ENCODE measurements at places on chromosomes 16 and 17.

DNA sequence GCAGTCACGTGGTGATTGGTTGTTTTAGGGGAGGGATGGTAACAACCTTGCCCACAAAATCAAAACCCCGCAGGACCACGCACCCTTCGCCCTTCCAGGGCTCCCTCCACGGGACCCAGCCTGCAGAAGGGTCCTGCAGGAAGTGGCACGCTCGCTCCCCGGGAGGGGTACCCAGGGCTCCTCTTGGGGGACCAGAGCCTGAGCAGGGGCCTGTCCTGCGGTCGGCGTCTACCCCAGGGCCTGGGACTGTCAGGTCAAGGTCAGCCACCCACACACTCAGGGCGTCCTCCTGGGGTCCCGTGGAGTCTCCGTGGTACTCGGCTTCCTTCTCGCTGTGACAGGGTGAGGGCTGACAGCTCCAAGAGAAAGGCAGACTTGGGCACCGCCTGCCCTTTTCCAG lies 33.9 kb downstream of the ZNF469 start:
- DNase-seq, result no peak

DNA sequence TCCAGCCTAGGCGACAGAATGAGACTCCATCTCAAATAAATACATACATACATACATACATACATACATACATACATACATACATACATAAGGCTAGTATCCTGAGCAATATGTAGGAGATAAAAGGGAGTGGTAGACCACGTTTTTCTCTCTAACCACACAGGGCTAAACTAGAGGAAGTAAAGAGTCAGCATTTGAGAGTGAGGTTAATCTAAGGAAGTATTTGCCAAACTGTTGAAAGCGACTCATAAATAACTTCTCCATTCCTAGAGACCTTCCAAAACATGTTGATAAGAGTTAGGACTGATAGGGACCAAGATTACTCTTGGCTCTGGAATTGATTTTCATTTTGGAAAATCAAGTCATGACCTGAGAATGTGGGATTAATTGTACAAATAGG lies 68.9 kb downstream of the NEUROD2 start:
- no peak for DNase-seq

DNA sequence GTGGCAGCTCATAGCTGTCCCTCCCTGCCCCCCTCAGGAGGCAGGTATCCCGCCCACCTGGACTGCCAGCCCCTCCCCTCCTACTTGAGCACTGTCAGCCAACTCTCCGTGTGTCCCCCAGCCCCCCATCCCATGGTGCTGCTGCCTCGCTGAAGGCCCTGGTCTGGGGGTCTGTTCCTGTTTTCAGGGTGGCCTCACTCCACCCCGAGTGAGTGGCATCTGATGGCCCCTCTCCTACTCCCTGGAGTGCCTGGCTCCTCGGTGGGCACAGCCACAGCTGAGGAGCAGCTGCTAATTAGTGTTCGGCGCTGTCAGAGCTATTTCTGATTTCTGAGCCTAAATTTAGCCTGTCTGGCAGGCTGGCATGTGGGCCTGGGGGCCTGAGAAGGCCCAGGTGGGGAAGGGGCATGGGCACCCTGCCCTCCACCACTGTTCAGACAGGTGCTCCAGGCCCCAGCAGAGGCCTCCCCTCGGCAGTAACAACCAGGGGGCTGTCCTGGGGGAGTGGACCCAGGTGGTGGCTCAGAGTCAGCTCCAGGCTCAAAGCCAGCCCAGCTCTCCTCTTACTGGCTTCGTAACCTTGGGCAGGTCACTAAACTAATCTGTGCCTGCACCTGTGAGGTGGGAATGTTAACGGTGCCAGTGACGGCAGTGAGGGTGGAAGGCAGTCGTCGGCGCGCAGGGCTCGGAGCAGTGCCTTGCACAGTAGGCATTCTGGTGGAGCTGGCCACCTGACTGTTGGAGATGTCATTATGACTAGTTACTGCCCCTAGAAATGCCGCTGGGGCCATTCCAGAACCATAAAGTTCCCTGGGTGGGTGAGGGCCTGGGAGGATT lies 6.5 kb downstream of the FMNL1 start:
- no peak for DNase-seq

GRCh38 chr17:50050431-50051032 lies 5.4 kb upstream of the ITGA3 start:
- no peak for DNase-seq

DNA sequence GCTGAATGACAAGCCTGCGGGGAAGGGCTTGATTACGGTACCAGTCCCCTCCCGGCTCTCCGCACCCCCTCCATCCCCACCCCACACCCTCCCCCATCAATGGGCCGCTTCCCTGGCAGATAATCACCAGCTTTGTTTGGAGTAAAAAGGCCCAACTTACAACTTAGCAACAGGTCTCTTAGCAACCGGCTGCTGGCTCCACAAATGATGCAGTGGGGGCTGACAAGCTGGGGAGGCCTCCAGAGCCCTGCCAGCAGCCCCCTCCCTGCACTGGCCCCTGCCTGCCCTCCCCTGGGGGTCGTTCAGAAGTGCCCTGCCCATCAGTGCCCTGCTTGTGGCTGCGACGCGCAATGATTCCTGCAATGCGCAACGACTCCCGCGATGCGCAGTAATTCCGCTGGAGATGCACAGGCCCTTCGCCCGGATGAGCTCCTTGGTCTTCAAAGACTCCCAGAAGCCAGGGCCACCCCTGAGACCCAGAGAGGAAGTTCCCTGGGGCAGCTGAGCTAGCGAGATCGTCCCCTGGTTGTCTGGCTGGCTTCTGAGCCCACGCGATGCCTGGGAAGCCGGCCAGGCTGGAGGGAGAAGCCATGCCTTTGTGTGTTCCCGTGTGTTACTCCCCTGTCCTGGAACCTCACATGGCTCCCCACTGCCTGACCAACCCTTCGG lies 23.3 kb downstream of the CPNE2 start:
- no peak for DNase-seq

- no peak for DNase-seq
Observed at GRCh38 chr16:17532338-17532995, 61.7 kb upstream of the XYLT1 start.

- DNase-seq, result no peak
Observed at GRCh38 chr17:49696233-49696761, 11.5 kb downstream of the SLC35B1 start.

DNA sequence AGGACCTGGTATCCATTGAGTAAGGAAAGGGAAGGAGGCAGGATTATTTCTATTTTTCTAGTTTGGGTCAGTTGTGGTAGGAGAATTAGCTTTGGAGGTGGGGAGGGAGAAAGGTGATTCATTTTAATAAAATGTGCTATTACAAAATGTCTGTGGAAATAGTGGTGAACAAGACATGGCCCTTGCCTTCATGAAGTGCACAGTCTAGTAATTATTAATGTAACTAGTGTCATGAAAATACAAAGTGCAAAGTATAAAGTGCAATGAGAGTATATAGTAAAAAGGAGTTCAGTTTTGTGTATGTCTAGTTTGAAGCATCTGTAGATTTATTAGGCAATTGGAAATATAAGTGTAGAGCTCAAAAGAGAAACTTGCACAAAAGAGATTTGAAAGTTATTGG lies 11.9 kb downstream of the NFATC3 start:
- no peak for DNase-seq

Measured in right kidney (tissue), 9 donors.